Adrenal gland (tissue), 19 donors: ENCODE measurements at places on chromosomes 16 and 17.

- no peaks in the 10 kb centered on the region for H3K27me3 ChIP-seq
- no peaks in the 10 kb centered on the region for H3K36me3 ChIP-seq
- DNase-seq = peak; percentile 84
- peak overlapping the region; percentile 86 for H3K27ac ChIP-seq
- peak overlapping the region; percentile 26 for H3K4me3 ChIP-seq
These were observed 1.2 kb upstream of the HEXIM1 start for GRCh38 chr17:45146890-45147580.

GRCh38 chr16:10240854-10241613 lies 58.8 kb upstream of the GRIN2A start:
- no peaks in the 10 kb centered on the region for H3K4me1 ChIP-seq
- DNase-seq = no peak
- H3K27ac ChIP-seq = no peak overlapping the region
- no peak overlapping the region for H3K4me3 ChIP-seq
- H3K36me3 ChIP-seq = no peaks in the 10 kb centered on the region

DNA sequence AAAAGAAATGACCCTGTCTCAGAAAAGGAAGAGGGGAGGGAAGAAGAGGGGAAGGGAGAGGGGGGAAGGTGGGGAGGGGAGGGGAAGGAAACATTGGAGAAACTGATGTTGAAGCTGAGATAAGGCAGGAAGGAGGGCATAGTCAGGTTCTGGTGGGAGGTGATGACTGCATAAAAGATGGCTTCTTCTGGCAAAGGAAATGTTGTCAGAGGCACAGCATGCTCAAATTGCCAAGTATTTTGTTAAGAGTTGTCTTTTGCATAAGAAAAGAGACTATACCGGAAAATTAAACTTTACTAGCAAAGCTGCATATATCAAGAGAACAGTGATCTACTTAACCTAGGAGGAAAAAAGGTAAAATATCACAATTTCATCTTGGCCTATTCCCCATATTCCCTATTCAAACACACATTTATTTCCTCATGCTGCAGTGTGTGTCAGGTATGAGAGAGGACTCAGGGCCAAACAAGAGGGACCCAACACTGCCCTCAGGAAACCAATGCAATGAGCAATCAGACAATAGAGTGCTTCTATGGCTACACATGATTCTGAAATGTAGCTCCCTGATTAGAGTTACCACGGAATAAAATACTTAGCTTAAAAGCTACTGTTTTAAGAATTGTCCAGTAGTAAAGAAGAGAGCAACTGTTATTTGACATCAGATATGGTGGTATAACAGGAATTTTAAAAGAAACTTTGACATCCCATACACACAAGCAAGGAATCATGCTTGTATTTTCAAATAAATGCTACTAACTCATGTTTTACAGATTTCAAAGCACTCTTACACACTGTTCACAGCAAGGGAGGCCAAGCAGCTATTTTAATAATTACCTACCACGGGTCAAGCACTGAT lies 80.9 kb downstream of the PARN start:
- H3K4me1 ChIP-seq = no peaks in the 10 kb centered on the region
- peaks cover 26% of the 10 kb centered on the region for H3K36me3 ChIP-seq
- no peak overlapping the region for H3K27ac ChIP-seq
- no peak overlapping the region for H3K4me3 ChIP-seq
- DNase-seq = no peak

DNA sequence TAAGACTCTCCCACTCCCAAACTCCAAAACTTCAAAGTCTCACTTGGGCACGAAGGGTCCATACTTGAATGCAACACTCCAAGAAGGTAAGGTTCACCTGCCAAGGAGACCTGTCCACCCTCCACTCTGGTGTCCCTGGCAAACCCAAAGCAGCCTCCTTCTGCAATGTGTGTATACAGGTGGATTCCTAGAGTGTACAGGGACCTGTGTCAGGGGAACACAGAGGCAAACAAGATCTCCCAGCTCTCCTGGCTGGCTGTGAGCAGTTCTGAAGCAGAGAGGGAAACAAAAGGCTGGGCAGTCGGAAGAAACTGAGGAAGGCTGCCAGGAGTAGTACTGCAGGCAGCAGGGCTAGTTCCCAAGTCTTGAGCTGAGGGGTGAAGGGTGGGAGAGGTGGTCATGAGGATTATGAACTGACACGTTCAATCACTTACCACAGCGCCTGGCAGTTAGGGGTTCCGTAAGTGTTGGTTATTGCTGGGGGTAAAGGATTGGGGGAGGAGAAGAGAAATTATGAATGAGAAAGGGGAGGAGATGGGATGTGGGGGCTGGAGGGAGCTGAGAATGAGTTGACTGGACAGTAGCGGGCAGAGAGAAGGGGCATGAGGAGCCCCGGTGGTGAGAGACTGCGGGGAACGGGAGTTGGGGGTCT lies 795 bp downstream of the KCTD13 start:
- no peaks in the 10 kb centered on the region for H3K27me3 ChIP-seq
- no peak overlapping the region for H3K27ac ChIP-seq
- H3K4me3 ChIP-seq = peak overlapping the region; percentile 65
- H3K4me1 ChIP-seq = peaks cover 31% of the 10 kb centered on the region
- H3K36me3 ChIP-seq = peaks cover 9% of the 10 kb centered on the region
